Esophagus mucosa (tissue), 1 donor: ENCODE measurements at places on chromosomes 4 and X. TPM values are rescaled to one million over a fixed set of nuclear protein-coding genes. Genes with fewer than 3 reads are reported as not detected.

TMA16 gene
- 24.7 TPM for total RNA-seq

MTTP gene
- total RNA-seq = not detected

TSPAN7 gene
- total RNA-seq = 11.3 TPM

TMEM271 gene
- total RNA-seq = not detected

UCP1 gene
- total RNA-seq = not detected

STK32B gene
- total RNA-seq = 0.28 TPM

JADE3 gene
- total RNA-seq = 4.9 TPM

DSPP gene
- not detected for total RNA-seq

SMC1A gene
- total RNA-seq = 52.5 TPM

CTAG2 gene
- total RNA-seq = not detected

HMGN5 gene
- 3.7 TPM for total RNA-seq

DNA sequence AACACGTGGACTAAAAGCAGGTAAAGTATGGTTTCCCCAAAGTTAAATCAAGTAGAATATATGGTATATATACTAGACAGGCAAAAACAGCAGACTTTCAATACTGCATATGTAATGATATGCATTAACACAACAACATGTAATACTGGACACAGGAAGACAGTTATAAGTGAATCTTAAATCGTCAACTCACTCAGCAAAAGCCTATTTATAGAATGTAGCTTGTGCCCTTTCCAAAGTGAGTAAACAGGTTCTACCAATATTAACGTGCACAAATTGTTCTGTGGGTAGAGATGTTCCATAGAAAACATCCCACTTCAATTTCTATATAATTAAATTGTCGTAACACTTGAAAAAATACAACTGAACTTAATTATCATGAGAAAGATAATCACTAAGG, 30.6 kb downstream of the FAM241A start:
- no peak for ATAC-seq

DNA sequence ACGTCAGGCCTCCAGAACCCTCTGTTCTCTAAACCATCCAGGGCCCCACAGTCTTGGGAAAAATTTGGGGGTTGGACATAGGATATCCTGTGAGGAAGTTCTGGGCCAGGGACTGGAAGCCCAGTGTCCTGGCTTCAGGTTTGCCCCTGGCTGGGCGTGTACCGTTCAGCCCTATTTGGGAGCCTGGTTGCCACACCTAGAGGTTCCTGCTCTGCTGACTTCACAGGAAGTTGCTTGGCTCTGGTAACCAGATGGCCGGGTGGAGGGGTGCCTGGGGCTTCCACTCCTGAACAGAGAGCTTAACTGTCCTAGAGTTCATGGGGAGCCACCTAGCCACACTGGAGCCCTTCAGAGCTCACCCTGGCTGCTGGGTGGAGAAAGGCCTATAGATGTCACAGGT, 1.1 kb downstream of the TAFAZZIN start:
- ATAC-seq = peak; percentile 76

DNA sequence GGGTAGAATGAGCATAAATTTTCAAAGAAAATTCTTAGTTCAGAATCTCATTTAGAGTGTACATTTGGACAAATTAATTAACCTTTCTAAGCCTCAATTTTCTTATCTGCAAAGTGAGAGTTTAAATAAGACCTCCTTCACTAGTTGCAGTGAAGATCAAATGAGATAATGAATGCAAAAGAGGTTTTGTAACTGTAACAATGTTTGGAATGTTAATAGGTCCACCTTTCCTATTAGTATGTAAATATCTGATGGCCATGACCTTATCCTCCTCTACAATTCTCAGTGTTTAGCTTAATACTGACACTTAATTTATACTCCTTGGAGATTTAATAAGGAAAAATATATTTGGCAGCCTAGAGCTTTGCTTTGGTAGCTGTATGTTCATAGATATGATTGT, 138.8 kb downstream of the GABRG1 start:
- ATAC-seq = no peak

DNA sequence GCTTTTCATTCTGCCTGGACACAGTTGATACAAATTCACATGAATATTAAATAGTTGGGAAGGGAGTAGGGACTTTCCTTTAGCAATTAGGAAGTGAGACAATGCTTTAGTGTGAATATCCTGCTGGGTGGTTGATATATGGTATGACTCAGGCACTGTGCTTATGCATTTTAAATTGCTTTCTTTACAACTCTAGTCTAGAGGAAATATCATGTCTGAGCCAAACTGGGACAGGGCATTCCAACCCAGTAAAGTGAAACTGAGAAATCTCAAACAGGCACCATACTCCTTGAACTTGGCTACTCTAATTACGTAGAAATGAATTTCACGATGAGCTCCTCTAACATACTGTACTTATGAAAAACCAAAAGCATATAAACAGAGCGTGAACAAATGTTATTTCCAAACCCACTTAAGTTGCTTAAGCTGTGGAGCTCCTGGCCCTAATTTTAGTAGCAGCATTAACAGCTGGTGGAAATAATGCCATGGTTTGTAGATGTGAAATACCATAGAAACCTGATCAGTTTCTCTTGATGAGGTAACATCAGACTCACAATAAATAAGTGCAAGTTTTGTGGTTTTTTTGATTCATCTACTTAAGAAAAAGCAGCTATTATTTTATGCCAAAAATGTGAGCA, 242.9 kb upstream of the GK2 start:
- peak; percentile 92 for ATAC-seq

DNA sequence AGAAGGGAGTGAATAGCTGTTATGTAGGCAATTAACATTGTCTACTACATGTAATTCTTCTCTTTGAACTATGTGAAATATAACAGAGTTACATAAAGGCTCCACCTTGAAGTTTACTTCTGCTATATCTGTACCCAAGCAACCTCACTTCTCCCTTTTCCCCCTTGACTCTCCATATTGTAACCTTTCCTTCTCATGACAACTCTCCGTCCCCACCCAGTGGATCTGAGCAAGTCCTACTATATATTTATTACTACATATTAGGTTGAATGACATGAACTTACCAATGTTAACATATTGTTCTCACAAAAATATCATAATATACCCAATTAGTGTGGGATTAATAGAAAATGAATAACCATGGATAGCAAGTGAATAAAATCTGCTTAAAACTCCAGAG, 93.2 kb upstream of the ATP8A1 start:
- no peak for ATAC-seq

GRCh38 chr4:153018031-153018430, 81.9 kb downstream of the FHDC1 start:
- ATAC-seq = peak; percentile 43

DNA sequence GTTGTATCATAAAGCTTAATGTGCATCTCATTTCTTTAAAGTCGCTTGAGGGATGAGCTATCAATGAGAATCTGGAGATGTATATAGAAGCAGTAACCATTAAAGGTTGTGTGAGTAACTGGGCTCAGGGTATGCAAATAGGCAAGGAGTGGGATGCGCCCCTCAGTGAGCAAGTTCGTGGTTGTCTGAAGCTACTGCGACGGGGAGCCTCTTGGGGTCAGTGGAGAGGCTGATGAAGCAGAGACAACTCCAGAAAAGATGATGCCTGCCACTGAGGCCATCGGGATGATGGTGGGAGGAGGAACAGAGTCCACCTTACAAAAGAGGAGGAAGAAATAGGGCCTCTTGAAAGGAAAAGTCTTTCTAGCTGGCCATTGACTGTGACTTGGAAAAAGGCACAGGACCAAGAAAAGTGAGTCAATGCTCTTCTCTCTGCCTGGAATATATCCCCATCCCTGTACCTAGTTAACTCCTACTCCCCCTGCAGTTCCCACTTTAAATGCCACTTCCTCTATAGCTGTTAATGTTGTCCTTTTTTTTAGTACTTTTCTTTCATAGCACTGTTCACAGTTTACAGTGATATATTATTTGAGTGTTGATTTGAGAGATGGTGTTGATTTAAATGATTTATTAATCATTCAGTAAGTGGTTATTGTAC, 51.4 kb upstream of the LSM6 start:
- no peak for ATAC-seq

DNA sequence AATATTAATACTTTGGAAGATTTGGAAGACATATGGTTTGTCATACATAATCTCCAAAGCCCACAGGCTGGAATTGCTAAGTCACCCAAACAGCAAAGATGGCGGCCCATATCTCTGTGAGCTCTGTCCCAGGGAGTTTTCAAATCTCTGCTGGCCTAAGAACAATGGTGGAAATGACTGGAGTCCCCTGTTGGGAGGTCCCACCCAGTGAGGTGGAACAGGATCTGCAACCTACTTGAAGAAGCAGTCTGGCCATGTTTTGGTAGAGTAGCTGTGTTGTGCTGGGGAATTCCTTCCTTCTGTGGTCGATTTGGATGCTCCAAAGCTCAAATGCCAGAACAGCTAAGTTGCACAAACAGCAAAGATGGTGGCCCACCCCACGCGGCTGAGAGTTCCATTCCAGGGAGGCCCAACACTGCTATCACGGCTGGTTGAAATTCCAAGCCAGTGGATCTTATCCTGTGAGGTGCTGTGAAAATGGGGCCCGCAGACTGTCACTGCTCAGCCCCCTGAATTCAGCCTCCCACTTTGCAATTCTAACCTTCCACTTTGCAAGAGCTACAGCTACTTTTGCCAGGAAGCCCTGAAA, 3.2 kb upstream of the UGT2B7 start:
- ATAC-seq = no peak

DNA sequence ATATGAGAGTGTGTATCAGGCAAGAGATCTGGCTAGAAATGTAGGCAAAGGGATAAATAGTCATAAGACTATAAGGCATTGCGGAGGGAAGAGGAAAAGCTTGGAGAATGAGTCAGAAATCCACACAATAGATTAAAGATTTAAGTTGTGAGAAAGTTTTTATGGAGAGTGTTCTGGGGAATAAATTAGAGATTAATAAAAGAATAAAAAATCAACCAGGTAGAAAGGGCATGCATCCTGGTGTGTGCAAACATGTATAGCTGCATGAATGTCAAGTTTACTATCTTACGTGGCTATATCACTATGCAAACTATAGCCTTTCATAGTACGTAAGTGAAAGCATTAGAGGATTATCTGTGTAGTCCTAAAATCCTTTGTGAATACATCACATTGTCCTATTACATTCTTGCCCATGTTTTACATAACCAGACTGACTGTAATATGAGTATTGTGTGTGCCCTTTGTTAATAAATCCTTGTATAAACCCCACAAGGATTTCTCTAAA, 36.9 kb downstream of the SNCA start:
- peak; percentile 99 for ATAC-seq

DNA sequence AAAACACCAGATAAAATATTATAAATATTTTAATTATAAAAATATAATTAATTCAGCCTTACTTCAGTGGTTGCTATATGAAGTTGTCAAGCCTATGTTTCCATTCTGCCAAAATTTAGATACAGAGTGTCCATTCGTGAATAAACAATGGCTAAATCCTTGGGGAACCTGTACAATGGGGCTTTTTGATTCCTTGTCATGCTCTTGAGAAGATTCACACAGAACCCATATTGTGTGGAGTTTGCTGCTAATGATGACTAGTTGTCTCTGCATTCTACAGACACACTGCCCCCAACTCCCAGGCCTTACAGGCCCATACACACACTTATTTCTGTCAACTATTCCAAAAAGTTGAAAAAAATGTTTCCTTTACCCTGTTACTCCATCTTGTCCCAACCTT, 33.4 kb upstream of the MAGEC2 start:
- ATAC-seq = no peak
